ENCODE measurements at places on chromosomes 1 and 21. TPM values are rescaled to one million over a fixed set of nuclear protein-coding genes. Genes with fewer than 3 reads are reported as not detected.

The F13B gene
- total RNA-seq = not detected

The LY9 gene
- total RNA-seq = 0.12 TPM

The C1orf185 gene
- total RNA-seq = not detected

The USH2A gene
- under 0.01 TPM for total RNA-seq

The ASPM gene
- 28.5 TPM for total RNA-seq

The TEDDM1 gene
- not detected for total RNA-seq

The FRRS1 gene
- 1.3 TPM for total RNA-seq
